ENCODE measurements at places on chromosomes 6 and 20.

- no peak for DNase-seq
These were observed 3.8 kb downstream of the TFEB start for GRCh38 chr6:41731561-41732086.

- no peak for DNase-seq
These were observed at the start of gene TNF for GRCh38 chr6:31575335-31575901. Gene TNF, plus strand, starts transcription at chr6:31575565. Its CDS starts 177 bp downstream, at chr6:31575742.

- DNase-seq: no peak
These were observed 3.7 kb downstream of the MLIP start for GRCh38 chr6:54114991-54115390.

DNA sequence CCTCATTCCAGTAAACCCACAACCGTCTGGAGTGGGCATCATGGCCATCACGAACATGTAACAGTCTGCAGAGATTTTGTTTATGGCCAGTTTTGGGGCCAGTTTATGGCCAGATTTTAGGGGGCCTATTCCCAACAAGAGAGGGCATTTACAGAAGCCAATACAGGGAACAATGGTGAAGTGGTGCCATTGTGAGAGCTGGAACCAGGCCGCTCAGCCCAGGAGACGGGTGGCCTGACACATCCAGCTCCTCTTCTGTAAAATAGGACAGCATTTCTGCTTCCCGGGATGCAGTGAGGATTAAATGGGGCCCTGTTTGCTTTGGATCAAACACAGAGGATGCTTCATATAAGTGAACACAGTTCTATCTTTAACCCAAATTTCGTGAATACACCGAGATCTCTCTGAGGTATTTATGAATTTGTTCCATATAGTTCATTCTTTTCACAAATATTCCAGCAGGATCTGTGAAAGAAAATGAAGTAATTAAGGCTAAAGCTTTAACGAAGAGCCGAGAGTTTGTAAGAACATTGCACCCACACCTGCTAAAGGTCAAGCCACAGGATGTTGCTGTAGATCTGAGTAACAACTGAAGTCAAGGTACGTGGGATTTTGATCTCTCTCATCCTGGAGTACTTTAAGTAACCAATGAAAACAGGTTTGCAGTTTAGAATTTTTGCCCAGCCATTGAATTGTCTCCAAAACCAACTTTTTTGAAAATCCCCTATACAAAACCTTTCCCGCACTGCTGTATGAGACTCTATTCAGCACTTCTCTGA lies 14.5 kb upstream of the SIRPG start:
- DNase-seq: no peak

- DNase-seq: no peak
These were observed 328.1 kb downstream of the ARHGAP18 start for GRCh38 chr6:129381885-129382284.

- DNase-seq: no peak
These were observed 228.4 kb downstream of the LAMA2 start for GRCh38 chr6:129111346-129111745.

- DNase-seq: no peak
These were observed 622.3 kb downstream of the PTPRT start for GRCh38 chr20:42567409-42567808.

DNA sequence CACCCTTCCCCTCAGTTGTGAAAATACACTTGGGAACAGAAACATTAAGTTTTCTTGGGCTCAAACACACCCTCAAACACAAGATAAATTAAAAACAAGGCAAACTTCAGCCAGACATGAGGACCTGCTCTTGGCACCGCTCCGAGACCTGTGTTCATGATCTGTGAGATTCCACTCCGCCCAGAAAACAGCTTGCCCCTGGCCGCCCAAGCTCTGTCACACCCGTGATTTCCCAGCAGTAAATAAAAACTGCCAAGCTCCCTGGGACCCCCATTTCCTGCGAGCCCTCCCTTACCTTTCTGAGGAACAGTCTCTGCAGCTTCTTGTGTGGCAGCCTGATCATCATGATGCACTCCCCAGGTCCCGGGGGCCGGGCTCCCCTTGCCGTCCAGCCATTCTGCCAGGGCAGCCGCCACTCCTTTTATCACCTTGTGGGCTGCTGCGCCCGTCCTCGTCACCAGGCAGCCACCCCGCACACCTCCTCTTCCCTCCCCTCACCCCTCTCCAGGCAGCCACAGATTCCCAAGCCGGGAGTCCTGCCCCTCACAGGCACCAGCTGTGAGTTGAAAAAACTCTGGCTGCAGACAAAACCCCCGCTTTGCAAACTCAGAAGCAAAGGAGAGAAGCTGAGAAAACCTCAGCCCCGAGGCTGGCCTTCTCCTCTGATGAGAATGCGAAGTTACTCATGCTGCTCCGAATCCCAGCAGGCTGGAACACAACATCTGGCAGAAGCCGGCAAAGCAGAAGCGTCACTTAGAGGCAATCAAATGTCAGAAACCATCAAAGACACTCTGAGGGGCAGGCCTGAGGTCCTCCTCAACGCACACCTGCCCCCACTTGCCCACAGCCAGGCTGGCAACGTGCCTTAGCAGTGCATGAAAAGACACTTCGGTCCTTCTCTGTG lies 130.4 kb upstream of the RPS6KA2 start:
- peak; percentile 43 for DNase-seq

- no peak for DNase-seq
These were observed 17.7 kb downstream of the SYNJ2 start for GRCh38 chr6:157999168-158000051.

DNA sequence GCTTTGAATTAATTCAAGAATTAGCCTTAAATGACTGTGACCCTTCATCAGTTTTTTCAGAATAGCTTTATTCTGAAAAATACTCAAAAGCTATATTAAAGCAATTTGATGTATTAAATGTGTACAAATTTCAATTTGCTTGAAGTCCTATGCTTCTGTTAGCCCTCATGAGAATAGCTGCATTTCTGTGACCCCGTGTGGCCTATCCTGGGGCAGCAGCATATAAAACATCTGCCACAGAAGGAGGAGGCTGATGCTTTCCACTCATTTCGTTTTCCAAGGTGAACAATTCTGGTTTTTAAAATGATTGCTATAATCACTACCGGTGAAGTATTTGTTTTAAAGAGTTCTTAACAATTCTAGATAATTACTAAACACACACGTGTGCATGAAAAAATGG lies 360.3 kb downstream of the BTBD9 start:
- no peak for DNase-seq

- DNase-seq: no peak
These were observed 6.7 kb downstream of the PPP1R16B start for GRCh38 chr20:38812182-38812581.

- no peak for DNase-seq
These were observed 186.9 kb downstream of the TBC1D7 start for GRCh38 chr6:13141387-13141786.

GRCh38 chr6:147508042-147508865 lies at the start of gene SAMD5:
Gene SAMD5, plus strand, starts transcription at chr6:147508690. Its CDS starts 239 bp downstream, at chr6:147508929.
- DNase-seq: peak; percentile 47

DNA sequence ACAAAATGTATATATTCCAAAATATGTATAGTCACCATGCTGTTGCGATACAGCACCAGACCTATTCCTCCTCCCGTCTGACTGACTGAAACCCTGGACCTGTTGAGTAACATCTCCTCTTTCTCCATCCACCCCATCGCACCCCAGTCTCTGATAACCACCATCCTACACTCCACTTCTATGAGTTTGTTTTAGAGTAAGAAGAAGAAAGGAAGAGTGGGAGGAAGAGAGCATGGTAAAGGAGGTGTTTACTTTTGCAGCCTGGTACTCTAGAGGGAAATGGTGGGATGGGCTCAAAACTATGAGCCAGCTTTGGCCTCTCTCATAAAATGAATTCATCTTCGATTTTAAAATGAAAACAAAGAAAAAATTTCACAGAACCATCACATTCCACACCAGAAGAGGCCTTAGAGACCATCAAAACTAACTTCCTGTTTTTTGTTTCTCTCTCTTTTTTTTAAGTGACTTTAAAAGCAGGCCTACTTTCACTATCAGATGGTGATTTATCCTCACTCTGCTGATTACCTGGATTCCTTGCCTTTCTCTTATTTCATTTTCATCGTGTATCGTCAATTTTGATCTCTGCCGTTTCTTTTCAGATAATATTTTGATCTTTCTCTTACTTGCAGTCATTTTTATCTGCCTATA lies 16.8 kb upstream of the FUCA2 start:
- no peak for DNase-seq

DNA sequence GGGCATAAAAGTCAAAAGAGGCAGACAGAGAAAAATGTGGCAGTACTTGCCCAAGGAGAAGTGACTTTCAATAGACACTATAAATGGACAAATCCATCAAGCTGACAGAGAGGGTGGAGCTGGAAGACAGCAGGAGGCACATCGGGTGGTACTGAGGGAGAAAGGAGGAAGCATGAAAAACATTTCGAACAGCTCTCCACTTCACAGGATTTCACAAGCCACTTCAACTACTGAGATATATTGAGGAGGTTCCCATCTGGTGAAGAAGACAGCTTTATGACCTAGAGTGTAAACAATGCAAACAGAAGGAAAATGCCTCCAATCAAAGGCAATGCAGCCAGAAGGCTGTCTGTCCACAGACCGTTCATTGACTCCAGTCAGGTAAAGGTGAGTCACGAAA lies 259.4 kb upstream of the ECI2 start:
- DNase-seq: no peak

GRCh38 chr20:58634059-58634458 lies 17.0 kb upstream of the STX16 start:
- DNase-seq: no peak

- DNase-seq: peak; percentile 2
These were observed 239.9 kb upstream of the RNF217 start for GRCh38 chr6:124722141-124722878.

- peak; percentile 88 for DNase-seq
These were observed 441.0 kb upstream of the MARCKS start for GRCh38 chr6:113416170-113416569.

- DNase-seq: no peak
These were observed 704.3 kb downstream of the EPM2A start for GRCh38 chr6:145031001-145031400.

- peak; percentile 65 for DNase-seq
These were observed 164.7 kb upstream of the RIMS1 start for GRCh38 chr6:71721642-71722041.

- DNase-seq: peak; percentile 74
These were observed 11.7 kb upstream of the GOPC start for GRCh38 chr6:117613920-117614560.

- no peak for DNase-seq
These were observed 73.6 kb upstream of the TRAF3IP2 start for GRCh38 chr6:111679126-111679858.

- DNase-seq: peak; percentile 44
These were observed 73.0 kb downstream of the PDSS2 start for GRCh38 chr6:107386340-107386739.

DNA sequence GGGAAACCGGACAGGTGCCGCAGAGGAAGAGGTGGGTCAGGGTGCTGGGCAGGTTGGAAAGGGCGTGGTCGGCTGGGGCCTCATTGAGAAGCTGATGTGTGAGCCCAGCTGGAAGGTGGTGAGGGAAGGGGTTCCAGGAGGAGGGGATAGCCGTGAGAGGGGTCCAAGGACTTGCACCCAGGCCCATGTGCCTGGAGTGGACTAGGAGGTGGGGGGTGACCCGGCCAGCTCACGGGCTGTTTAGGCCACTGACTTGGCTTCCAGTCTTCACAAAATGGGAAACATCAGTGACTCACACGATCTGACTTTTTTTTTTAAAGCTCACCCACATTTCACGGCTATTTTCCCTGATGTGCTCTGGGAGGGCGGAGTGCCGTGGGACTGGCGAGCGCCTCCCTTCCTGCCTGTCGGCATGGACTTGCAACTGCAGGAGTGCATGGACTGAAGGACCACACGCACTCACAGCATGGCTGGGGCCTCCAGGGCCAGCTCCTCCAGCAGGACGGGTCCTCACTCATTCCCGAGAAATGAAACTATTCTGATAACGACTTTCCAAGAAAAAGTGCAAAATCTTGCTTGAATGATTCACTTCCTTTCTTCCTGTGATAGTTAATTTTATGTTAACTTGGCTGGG lies 13.5 kb upstream of the PDE10A start:
- peak; percentile 38 for DNase-seq

DNA sequence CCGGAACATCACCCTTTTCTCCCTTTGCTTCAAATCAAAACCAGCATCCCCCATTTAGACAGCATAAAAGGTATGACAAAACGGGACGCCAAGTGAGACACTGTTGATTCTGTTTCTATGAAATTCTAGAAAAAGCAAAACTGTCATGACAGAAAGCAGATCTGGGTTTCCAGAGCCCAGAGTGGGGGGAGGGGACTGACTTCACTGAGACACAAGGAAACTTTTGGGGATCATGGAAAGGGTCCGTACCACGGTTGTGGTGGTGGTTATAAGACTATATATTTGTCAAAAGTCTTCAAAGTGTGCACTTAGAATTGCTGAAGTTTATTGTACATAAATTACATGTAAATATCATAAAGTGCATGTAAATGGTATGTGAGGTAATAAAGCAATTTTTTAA lies 82.6 kb downstream of the SLC22A3 start:
- no peak for DNase-seq

GRCh38 chr6:14711056-14711703 lies 534.7 kb upstream of the JARID2 start:
- DNase-seq: peak; percentile 73

DNA sequence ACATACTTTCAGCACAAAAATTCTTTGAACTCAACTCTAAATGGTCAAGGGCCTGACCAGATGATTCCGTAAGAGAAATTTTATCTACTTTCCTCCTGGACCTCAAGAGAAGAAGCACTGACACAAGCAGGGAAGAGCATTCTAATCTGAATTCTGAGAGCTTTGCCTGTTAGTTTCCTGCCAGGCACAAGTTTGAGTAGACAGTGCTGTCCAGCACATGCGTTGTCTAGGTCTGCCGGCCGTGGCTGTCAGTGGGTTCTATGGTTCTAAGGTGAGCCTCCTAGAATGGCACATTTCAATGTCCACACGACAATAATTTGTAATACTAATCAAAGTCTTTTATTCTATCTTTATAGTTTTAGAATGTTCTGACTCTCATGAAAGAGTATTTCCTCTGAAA lies 91.9 kb downstream of the RFPL4B start:
- DNase-seq: no peak

DNA sequence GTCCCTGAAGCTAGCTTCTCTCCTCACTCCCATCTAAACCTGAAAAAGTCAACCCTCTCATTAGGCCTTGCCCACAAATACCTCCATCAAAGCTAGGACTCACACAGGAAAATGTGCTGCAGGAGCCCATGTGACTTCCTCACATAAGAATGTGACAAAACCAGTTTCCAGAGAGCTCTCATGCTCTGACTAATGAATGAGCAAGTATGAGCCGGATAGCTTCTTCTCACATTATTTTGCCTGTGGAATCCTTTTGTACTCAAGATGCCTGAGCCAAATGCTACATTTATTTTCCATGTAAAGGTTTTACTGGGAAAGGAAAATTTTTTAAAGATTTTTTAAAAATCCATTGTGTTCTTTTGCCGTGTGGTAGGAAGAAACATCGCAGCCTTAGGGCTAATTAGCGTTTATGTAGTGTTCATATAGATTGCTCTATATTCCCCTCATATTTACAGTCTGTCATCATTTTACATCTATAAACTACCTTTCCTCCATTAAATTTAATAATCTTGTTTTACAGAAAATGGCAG lies 68.6 kb upstream of the CCN6 start:
- DNase-seq: peak; percentile 93

GRCh38 chr6:39929039-39929732 lies 5.1 kb downstream of the MOCS1 start:
- DNase-seq: peak; percentile 44

- DNase-seq: no peak
These were observed 153.6 kb downstream of the COL21A1 start for GRCh38 chr6:56093776-56094175.

All from fibroblast of skin of scalp (primary cell).